ENCODE measurements at places on chromosomes 7 and 10.

DNA sequence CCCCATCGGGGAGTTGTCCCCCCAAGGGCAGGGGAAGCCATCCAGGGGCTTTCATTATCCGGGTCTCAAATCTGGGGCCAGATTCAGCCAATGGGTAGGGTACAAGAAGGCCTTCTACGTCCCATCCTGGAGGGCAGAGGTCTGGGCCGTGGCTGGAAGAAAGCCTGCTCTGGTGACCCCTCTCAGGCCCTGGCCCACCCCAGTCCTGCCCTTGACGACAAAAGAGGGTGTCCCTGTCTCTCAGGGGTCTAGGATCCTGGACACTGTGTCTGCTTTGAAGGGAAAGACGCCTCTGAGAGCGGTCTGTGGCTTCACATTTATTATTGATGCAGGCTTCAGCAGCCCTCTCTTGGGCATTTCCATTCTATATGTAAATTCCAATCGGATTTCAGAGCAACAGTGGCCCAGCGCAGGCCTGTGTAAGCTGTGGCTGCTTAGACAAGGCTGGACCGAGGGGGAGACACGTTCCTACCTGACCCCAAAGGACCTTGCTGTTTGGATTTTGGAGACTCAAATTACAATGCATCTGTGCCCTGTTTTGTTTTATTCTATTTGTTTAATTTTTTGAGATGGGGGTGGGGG, 83.2 kb upstream of the BAIAP2L1 start:
- H3K36me3 ChIP-seq: no peaks in the 10 kb centered on the region

- H3K4me3 ChIP-seq: no peak overlapping the region
- no peak for DNase-seq
- H3K27ac ChIP-seq: no peak overlapping the region
- no peaks in the 10 kb centered on the region for H3K27me3 ChIP-seq
- H3K36me3 ChIP-seq: no peaks in the 10 kb centered on the region
These were observed 301.5 kb downstream of the CCDC3 start for GRCh38 chr10:12699781-12700556.

- H3K36me3 ChIP-seq: no peaks in the 10 kb centered on the region
- H3K27me3 ChIP-seq: no peaks in the 10 kb centered on the region
- no peak overlapping the region for H3K27ac ChIP-seq
- DNase-seq: no peak
- H3K4me1 ChIP-seq: no peaks in the 10 kb centered on the region
These were observed 52.4 kb downstream of the CASD1 start for GRCh38 chr7:94561841-94562514.

DNA sequence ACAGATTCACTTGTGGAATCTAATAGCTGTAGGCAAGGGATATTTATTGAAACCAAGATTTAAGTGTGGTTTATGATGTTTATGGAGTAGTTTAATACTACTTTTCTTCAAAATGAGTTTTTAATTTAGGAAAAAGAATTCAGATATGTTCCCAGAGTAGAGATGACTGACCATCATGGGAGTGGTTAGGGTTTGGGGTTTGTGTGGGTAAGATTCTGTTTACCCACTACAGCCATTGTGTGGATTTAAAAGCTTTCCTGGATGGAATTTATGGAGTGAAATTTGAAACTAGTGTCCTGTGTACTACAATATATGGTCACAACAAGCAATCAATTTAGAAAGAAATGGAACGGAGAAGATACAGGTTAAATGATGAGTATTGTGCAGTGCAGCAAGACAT, 453.5 kb downstream of the AUTS2 start:
- no peak overlapping the region for H3K27ac ChIP-seq
- H3K27me3 ChIP-seq: no peaks in the 10 kb centered on the region
- no peak for DNase-seq
- no peaks in the 10 kb centered on the region for H3K4me1 ChIP-seq
- no peak overlapping the region for H3K4me3 ChIP-seq

GRCh38 chr7:101560856-101561255, 68.2 kb downstream of the MYL10 start:
- H3K36me3 ChIP-seq: no peaks in the 10 kb centered on the region
- no peak overlapping the region for H3K4me3 ChIP-seq
- DNase-seq: no peak
- H3K27ac ChIP-seq: no peak overlapping the region

GRCh38 chr10:15172306-15172840, 3.9 kb upstream of the NMT2 start:
- no peaks in the 10 kb centered on the region for H3K27me3 ChIP-seq
- DNase-seq: no peak
- H3K27ac ChIP-seq: no peak overlapping the region
- no peaks in the 10 kb centered on the region for H3K36me3 ChIP-seq
- H3K4me1 ChIP-seq: peaks cover 29% of the 10 kb centered on the region

DNA sequence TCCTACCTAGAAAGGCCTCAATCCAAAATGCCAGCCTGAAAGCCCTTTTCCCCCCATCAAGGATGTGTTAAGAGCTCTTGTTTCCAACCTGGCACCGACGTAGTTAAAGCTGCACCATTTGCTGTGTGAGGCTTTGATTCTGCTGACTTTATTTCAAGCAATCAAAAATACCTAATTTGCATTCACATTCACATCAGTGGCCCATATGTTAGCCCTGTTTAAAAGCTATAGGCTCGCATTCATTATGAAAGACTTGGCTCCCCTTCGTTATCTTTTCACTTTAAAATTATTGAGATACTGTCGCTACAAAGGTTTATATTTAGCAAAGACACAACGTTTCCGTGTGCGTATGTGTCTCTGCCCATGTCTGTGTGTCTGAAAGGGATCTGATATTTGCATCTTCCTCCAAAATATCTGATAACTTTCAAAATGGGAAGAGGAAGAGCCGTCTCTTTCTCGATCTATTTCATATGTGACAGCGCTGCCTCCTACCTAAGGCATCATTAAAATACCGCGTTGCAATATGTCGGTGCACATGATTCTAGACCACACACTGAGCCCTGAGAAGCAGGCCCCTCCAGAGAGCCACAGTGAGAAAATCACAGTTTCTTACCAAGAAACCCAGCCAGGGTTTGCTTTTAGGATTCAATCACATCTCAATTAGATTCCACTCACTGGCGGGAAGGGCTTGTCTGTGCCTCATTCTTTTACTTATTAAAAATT, 57.1 kb upstream of the ITPRID1 start:
- no peak for DNase-seq
- no peak overlapping the region for H3K4me3 ChIP-seq
- no peak overlapping the region for H3K27ac ChIP-seq

- peak overlapping the region; percentile 64 for H3K27ac ChIP-seq
- H3K4me1 ChIP-seq: peaks cover 18% of the 10 kb centered on the region
- peak; percentile 46 for DNase-seq
- H3K36me3 ChIP-seq: no peaks in the 10 kb centered on the region
These were observed 91.5 kb downstream of the ARID5B start for GRCh38 chr10:61992671-61993668.

- no peak overlapping the region for H3K27ac ChIP-seq
- no peaks in the 10 kb centered on the region for H3K27me3 ChIP-seq
- no peak overlapping the region for H3K4me3 ChIP-seq
- no peaks in the 10 kb centered on the region for H3K4me1 ChIP-seq
These were observed 116.7 kb upstream of the ZMIZ1 start for GRCh38 chr10:78952030-78952429.

DNA sequence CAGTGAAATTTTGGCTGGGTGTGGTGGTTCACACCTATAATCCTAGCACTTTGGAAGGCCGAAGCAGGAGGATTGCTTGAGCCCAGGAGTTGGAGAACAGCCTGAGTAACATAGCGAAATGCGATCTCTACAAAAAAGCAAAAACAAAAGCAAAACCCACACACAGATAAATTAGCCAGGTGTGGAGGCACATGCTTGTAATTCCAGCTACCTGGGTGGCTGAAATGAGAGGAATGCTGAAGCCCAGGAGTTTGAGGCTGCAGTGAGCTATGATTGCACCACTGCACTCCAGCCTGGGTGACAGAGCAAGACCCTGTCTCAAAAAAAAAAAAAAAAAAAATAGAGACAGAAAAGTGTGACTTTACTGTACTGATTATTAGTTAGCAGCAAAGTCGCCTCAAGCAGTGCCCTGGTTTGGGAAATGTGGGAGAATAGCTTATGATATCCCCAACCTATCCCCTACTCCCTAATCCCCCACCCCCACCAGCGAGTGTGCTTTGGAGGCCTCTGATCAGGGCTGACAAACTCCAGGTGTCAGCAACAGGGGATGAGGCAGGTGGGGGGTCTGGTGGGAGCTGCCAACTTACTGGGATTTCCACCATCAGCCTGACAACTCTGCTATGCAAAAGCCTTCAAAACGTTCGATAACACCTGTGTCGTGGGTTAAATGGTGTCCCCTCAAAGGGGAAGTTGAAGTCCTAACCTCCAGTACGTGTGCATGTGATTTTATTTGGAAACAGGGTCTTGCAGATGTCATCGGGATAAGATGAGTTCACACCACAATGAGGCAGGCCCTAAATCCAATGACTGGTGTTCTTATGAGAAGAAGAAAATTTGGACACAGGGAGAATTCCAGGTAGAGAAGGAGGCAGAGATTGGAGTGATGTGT, 124.7 kb upstream of the SDK1 start:
- H3K27me3 ChIP-seq: no peaks in the 10 kb centered on the region
- H3K4me3 ChIP-seq: no peak overlapping the region
- no peaks in the 10 kb centered on the region for H3K36me3 ChIP-seq
- DNase-seq: no peak

- no peak overlapping the region for H3K4me3 ChIP-seq
- H3K36me3 ChIP-seq: no peaks in the 10 kb centered on the region
- H3K27me3 ChIP-seq: no peaks in the 10 kb centered on the region
- no peak for DNase-seq
- H3K4me1 ChIP-seq: no peaks in the 10 kb centered on the region
These were observed 65.0 kb upstream of the TMEM168 start for GRCh38 chr7:112855227-112855626.

DNA sequence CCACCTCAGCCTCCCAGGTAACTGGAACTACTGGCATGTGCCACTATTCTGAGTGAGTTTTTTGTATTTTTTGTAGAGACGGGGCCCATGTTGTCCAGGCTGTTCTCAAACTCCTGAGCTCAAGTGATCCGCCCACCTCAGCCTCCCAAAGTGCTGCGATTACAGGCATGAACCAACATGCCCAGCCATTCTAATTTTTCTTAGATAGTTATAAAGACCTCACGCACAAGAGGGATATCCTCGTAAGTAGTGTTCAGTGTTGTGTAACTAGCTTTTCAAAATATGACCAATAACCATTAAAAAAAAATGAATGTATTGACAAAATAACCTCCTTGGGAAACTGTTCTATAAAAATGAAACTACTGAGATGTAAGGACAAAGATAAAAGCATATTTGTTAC, 90.5 kb upstream of the FERD3L start:
- no peak for DNase-seq
- no peaks in the 10 kb centered on the region for H3K4me1 ChIP-seq
- no peak overlapping the region for H3K27ac ChIP-seq
- H3K4me3 ChIP-seq: no peak overlapping the region
- H3K27me3 ChIP-seq: no peaks in the 10 kb centered on the region
- H3K36me3 ChIP-seq: no peaks in the 10 kb centered on the region

- H3K36me3 ChIP-seq: no peaks in the 10 kb centered on the region
- no peak overlapping the region for H3K27ac ChIP-seq
- no peak overlapping the region for H3K4me3 ChIP-seq
- no peaks in the 10 kb centered on the region for H3K27me3 ChIP-seq
These were observed 221.1 kb upstream of the PTN start for GRCh38 chr7:137564677-137565076.

DNA sequence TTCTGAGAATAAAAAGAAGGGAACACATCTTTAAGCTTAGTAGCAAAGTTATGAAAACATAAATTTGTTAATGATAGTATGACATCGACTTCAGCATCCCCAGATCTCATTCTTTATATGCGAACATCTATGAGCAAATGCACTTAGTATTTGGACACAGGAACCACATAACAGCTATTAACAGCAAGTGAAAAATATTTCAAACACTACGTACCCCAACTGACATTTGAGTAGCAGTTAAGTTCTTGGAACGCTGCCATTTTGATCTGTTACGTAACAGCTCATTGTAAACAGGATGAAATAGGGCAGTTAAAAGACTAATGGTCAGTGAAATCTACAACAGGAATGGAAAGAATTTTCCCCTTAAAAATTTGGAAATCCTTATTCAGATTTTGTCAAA, 428.9 kb downstream of the TNS3 start:
- no peaks in the 10 kb centered on the region for H3K36me3 ChIP-seq
- H3K27ac ChIP-seq: no peak overlapping the region
- H3K27me3 ChIP-seq: no peaks in the 10 kb centered on the region
- H3K4me1 ChIP-seq: no peaks in the 10 kb centered on the region

- no peaks in the 10 kb centered on the region for H3K27me3 ChIP-seq
- no peak for DNase-seq
- peak overlapping the region; percentile 62 for H3K27ac ChIP-seq
- peaks cover 49% of the 10 kb centered on the region for H3K36me3 ChIP-seq
- peak overlapping the region; percentile 22 for H3K4me3 ChIP-seq
- H3K4me1 ChIP-seq: peaks cover 88% of the 10 kb centered on the region
These were observed 16.8 kb downstream of the VSIR start for GRCh38 chr10:71756311-71757191.

All from effector memory CD4-positive, alpha-beta T cell (primary cell).